ENCODE measurements at places on chromosomes 6 and 20. TPM values are rescaled to one million over a fixed set of nuclear protein-coding genes. Genes with fewer than 3 reads are reported as not detected.

The FNDC1 gene
- total RNA-seq = 0.64 TPM

The CD40 gene
- total RNA-seq = 1.6 TPM

GRCh38 chr6:10180138-10181074 is 234.5 kb downstream of the TFAP2A start:
- no peak for DNase-seq

DNA sequence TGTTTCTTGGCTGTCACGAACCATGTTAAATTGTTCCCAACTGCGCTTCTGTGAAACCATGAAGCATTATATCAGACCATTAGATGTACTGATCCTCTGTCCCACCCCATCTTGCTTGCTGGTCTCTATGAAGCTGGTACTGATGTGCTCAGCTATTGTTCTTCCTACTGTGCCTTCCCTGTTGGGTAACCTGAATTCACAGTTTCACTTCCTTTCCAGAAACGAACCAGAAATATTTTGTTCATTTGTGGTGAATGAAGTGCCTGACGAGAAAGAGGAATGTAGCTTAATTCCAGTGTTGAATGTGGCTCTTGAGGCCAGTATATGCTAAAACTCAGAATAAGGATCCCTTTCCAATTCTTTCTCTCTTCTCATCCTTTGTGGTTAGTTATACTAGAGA is 58.1 kb upstream of the SNAP91 start:
- DNase-seq = no peak

DNA sequence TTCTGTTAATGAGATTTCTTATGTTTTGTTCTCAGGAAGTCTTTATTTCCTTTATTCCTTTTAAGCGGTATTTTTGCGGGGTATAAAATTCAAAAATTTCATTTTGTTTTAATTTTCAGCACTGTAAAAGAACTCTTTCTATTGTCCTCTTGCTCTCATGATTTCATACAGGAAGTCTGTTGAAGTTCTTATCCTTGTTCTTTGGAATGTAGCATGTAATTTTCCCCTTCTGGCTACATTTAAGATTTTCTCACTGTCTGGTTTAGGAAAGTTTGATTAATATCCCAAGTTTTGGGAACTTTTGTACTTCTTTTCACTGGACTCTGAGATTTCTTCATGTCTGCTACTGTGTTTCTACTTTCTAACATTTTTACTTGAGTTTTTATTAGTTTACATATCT is 581.4 kb upstream of the GJE1 start:
- DNase-seq = no peak

- no peak for DNase-seq
Measured at GRCh38 chr6:75326557-75327258, 42.1 kb upstream of the TMEM30A start.

The RAD21L1 gene
- total RNA-seq = not detected

DNA sequence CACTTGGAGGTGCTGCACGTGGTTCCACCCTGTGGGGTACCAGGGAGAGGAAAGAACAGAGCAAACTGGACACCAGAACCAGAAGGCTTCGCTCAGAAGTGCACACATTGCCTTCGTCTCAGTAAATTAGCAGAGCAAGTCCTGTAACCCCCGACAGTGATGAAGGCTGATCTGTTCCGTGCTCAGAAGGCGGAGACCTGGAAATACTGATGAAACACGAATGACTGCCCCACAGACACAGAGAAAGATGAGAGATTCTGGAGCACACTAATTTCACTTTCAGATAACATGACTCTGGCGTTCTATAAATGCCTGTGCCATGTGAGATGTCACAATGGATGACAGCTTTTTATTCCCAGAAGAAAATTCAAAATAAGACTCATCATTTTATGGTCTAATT is 44.2 kb upstream of the CCR6 start:
- DNase-seq = no peak

The RBPJL gene
- total RNA-seq = not detected

All from osteocyte (in vitro differentiated cells).